Stimulated activated CD4-positive, alpha-beta T cell treated with anti-CD3 and anti-CD28 coated beads, Interleukin-15, amount 100 ng/mL, for 1 hour (primary cell): ENCODE measurements at places on chromosomes 3 and 15.

GRCh38 chr15:100529556-100529955 lies 806 bp upstream of the CERS3 start:
- DNase-seq, result no peak

DNA sequence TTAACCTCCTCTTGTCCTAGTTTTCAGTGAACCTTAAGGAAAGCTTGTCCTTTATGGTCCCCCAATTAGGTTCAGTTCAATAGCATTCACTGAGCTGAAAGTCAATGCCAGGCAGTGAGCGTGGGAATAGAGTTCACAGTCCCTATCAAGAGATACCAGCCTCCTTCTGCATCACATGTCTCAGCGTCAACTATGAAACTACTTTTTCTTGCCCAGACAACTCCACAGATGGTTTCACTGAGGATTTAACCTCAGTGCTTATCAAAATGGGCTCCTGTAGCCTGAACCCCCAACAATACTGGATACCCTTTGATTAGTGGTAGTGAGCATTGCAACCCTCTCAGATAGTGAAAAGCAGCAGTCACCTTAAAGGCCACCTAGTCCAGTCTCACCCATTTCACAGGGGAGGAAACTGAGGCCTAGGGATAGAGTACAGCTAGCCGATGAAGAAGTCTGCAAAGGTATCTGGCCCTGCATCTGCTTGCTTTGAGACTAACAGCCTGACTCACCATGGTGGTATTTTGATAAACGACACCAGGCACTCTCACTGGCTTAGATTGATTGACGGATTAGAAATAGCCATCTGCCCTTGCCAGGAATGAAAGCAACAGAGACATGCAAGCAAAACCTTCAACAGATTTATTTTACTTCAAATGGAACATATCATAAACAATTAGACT lies 1.6 kb upstream of the UBA3 start:
- DNase-seq, result no peak

DNA sequence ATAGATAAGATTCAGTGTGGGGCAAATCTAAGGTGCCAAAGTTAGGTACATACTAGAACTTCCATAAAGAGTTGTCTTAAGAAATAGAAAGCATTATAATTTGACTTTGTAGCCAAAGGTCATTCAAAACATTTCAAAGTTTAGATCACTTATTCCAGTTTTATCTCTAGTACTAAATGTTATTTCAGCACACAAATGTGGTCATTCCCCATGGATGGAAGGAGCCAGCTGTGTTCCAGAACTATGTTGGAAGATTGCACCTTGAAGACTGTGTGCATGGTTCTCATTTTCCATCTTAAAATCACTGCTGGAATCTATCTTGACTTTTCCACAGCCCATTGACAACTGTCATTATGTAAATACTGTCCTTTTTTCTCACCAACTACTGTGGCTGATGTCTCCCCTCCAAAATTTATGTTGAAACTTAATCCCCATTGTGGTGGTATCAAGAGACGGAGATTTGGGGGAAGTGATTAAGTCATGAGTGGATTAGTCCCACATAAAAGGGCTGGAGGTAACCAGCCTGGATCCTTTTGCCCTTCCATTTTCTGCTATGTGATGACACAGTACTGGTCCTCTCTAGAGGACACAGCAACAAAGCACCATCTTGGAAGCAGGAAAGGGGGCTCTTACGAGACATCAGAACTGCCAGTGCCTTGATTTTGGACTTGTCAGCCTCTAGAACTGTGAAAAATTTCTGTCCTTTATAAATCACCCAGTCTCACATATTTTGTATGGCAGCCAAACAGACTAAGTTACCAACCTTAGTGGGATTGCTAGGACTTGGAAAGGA lies 24.0 kb downstream of the TGFBR2 start:
- DNase-seq, result no peak

- DNase-seq, result no peak
Observed at GRCh38 chr15:76973362-76973743, 21.6 kb upstream of the PSTPIP1 start.

DNA sequence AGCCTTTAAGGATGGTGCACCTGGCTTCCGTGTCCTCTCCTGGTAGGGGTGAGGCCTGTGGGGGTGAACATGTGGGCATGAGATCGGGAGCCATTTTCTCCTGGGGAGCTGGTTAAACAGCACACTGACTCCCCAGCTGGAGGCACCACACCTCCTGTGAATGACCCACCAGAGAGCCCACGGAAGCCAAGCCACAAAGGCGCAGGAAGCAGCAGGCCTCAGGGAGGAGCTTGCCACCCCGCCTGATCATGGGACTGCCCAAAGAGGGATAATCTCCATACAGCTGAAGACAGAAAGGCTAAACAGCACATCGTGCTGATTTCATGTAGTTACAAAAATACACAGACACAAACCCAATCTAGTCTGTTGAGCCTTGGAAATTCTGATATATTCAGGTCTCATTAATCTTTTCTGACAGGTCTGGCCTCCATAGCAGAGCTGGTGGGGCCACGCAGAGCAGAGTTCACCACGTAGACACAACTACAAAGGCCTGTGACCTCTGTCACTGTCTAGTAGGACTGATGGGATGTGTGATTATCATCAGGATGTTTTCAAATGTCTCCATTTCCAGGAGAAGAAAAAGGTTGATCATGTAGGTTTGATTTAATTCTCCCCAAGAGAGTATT lies 75.2 kb downstream of the DUT start:
- no peak for DNase-seq

GRCh38 chr3:171455603-171456550 lies 4.3 kb downstream of the TNIK start:
- no peak for DNase-seq

GRCh38 chr3:122697952-122698620 lies 17.4 kb downstream of the PARP14 start:
- no peak for DNase-seq

DNA sequence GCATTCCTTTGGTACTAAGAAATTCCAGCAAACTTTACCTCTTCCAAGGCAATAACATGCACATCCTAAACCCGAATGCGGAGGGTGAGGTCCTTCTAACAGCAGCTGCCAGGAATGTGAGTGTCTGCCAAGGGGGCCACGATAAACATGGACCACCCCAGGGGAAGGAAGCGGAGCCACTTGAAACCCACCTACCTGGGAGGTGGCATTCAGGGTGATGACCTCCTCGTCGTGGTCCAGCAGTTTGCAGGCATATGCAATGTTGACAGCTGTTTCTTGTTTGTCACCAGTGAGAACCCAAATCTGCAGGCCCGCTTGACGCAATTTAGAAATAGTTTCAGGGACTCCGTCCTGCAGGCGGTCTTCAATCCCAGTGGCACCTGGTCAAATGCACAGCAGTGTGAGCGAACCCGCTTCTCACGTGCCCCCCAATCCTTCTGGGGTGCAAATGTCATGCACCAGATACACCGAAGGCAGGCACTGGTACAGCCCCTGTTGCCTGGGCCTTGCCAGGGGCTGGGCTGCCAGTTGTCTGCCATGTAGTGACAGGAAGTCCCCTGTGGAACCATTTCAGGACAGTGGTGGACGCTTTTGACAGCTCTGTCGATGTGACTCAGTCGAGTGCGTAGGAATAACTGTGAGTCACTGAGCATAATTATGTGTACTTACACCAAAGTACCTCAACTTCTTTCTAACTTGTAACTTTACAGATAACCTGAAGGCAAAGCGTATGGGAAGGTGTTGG lies 161.2 kb downstream of the ATP10A start:
- no peak for DNase-seq

DNA sequence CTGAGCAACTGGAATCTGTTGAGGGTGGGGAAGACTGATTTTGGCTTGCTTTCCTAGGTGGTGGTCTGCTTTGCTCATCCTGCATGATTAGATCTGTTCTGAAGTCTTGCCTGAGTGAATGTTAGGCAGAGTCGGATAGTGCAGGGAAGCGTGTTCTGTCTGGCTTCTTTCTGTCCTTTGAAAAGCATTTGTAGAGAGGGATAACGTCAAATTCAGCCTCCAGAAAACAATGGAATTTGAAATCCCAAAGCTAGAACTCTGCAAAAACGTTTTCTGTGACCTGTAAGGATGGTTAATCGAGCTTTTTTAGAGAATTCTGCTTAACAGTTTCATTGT lies 1.4 kb downstream of the GLCE start:
- DNase-seq, result no peak

- no peak for DNase-seq
Observed at GRCh38 chr3:171090321-171090720, 63.8 kb upstream of the SLC2A2 start.

DNA sequence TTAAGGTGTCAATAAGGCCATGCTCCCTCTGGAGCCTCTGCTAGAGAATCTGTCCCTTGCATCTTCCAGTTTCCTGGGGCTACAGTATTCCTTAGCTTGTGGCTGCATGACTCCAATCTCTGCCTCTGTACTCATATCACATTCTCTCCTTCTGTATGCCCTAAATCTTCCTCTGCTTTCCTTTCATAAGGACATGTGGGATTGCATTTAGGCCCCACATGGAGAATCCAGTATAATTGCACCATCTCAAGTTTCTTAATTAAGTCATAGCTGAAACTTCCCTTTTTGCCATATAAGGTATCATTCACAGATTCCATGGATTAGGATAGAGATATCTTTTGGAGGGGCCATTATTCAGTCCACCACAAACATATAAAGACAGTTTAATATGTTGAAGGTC lies 409.8 kb upstream of the TMCO5A start:
- DNase-seq, result no peak

GRCh38 chr3:8610951-8611350 lies 33.6 kb downstream of the SSUH2 start:
- no peak for DNase-seq

DNA sequence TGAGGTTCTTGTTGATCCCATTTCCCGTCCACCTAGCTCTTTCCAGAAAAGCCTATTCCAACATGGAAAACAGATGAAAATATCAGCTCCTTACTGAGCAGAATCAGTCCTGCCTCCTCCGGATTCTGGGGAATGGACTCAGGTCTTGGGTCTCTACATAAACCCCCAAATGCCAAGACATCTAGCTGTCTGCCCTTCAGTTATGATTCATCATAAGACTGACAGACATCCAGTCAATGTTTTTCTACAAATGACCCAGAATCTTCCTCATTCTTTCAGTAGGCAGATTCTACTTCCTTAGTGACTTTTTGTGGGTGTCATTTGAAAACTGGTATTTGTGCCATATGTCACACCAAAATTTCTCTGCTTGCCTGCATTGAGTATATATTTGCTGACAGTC lies 103.0 kb upstream of the TGFBR2 start:
- DNase-seq, result no peak

GRCh38 chr3:141049681-141050080 lies 1.5 kb upstream of the SPSB4 start:
- DNase-seq, result no peak

- DNase-seq, result no peak
Observed at GRCh38 chr15:25892126-25892525, 29.0 kb upstream of the ATP10A start.

GRCh38 chr15:63473007-63473748 lies 31.2 kb upstream of the USP3 start:
- no peak for DNase-seq

DNA sequence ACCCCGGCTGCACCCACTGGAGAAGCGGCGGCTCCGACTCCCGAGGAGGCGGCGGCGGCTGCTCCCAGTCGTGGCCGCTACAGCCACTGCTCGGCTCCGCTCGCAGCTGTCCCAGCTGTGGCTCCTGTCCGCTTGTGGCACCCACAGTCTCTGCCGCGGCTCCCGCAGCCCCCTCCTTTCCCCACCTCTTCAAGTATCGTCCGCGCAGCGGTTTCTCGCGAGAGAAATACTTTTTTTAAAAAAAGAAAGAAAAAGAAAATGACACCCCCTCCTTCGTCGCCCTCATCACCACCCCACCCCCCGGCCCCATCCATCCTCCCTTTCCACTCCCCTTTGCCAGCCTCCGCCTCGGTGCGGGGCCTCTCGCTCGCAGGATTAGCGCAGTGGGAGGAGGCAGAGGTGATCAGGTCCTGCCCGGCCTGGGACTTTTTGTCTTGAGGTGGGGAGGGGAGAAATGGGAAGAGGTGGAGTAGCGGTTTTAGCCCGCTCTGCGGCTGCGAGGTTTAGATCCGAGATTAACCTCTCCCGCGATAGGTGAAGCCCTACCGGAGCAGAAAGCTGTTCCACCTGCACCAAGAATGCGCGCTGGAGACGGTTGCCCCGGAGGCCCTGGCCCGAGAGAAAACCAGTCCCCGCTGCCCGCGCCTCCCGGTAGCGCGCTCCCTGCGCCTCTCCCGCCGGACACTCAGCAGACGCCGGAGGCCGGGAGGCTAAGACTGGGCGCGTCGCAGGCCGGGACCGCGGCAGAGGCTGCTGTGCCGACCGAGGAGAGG lies at the start of gene FBN1:
Gene FBN1, minus strand, starts transcription at position 152 of the 773 bp plus-strand sequence. CDS start 940 bp downstream, outside the sequence.
- no peak for DNase-seq

DNA sequence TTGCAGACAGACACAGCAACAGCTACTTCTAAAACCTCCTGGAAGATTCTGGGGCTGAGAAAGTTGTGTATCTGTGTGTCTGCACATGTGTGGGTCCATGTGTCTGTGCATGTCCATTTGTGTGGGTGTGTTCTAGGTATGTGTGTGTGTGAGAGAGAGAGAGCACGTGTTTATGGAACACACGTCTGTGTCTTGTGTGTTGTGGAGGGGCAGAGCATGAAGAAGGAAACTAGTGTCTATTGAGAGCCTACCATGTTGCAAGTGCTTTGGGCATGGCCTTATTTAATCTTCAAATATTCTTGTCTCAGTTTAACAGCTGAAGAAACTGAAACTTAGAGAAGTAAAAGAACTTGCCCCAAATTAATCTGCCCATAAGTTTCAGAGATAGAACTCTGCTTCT lies 327.5 kb downstream of the UACA start:
- no peak for DNase-seq

DNA sequence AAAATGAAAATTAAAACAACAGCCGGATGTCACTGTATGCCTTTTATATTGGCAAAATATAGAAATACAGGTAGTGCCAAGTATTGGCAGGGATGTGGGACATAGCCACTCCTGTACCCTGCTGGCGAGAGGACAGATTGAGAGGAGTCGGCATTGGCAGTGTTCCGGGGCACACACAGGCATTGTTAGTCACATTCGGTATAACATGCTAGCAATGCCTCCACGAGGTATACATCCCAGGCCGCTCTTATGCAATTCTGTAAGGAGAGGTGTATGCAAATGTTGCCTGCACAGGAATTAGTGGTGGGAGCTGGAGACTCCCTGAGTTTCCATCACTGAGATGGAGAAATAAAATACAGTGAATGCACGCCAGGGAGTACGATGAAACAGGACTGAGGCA lies 99.4 kb upstream of the DLG1 start:
- no peak for DNase-seq

DNA sequence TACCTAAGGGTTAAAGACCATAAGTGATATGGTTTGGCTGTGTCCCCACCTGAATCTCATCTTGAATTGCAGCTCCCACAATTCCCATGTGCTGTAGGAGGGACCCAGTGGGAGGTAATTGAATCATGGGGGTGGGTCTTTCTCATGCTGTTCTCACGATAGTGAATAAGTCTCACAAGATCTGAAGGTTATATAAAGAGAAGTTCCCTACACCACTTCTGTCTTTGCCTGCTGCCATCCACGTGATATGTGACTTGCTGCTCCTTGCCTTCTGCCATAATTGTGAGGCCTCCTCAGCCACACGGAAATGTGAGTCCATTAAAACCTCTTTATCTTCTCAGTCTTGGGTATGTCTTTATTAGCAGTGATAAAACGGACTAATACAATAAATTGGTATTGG lies 75.0 kb upstream of the CADPS start:
- DNase-seq, result no peak
